ENCODE measurements at places on chromosomes 1 and 21.
A peak's percentile ranks its signal among the peaks of the same experiment; 100 is the strongest.

DNA sequence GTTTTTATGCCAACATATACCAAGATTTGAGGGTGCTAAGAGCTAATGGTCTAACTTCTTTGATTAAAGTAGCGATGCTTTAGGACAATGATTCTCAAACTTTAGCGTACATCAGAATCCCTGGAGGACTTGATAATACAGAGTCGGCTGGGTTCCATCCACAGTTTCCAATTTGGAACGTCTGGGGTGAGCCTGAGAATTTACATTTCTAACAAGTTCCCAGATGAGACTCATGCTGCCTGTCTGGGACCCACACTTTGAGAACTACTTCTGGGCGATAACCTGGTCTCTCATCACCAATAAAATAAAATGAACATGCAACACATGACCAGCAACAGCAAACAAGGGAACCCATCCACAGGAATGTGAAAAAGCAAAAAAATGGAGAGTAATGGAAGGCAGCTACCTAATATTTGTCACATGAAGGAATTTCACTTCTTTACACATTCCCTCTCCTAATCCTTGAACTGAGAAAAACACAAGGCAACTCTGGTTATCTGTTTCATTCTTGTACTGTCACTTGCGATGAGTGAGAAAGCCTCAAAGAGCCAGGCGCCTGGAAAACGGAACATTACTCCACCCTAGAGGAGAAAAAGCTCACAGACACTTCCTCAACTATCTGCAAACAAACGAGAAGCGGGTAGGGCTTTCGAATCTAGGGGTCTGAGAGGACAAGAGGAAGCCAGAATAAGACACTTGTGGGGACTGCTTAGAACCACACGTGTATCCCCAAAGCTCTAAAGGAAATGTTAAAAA is 14.0 kb downstream of the HSF2BP start:
- no peak for DNase-seq

DNA sequence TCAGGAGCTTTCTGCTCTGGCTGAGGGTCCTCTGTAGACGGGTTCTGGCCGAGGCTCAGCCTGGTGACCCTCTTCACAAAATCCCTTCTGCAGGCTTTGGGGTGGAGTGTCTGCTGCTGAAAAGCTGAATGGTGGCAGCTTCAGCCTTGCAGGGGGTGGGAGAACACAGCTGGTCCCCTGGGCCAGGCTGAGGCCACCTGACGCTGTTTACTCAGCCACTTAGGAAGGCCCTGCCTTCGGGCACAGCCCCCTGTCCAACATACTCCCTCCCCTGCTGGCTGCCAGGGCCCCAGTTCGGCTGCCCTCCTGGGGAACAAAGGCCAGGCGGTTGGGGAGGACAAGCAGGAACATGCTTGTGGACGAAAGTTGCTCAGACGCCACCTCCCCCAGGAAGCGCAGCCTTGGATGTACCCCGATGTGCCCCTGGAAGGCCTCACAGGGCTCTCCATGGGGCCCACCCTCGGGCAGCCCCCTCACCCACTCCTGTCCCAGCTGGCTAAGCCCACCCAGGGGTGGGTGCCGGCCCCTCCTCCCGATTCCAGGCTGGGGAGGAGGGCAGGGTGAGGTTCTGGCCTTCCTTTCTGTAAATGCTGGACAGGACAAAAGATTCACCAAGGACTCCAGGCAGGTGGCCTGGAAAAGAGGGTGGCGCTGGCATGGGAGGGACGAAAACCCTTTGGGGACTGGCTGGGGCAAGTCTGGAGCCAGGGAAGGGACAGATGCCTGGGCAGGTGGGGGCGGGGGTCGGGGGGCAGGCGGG is at the start of gene ANKRD65:
Gene ANKRD65, minus strand, starts transcription at position 130 of the 760 bp plus-strand sequence. CDS start 271 bp downstream, outside the sequence.
- no peak for DNase-seq

- peak; percentile 39 for DNase-seq
Measured at GRCh38 chr1:174040387-174040786, 18.2 kb upstream of the RC3H1 start.

- DNase-seq = no peak
Measured at GRCh38 chr1:234140388-234140787, 232.9 kb upstream of the COA6 start.

DNA sequence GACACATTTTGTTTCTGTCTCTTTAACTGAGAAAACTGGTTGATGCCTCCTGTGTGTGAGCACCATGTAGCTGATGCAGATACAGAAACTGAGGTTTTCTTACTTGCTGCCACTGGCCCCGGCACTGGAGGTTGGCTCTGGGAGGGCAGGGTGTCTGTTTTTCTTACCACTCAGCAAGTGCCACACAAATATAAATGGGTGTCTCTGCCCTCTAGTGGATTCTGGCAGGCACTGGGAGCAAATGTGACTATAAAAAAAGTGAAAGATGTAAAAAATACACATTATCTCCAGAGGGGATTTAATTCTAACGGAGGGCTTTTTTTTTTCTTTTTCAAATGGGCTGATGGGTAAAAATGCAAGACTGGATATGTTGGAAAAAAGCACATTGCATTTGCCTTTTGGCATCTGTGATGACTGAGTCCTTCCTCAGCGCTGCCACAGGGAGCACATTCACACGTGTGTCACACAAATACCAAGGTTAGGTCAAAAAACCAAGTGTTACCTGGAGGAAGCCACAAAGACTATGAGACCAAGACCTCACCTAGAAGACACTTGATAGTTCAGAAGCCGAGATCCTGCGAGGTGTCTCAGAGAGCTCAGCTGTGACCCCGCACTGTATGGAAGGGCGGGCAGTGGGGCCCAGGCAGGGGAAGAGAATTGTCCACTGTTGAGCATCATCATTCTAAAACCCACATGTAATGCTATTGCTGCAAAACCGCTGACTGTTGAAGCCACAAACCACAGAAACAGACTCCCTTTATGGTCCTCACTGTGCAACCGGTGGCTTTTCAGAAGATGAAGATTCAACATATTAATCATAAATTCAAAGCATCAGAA is 18.9 kb downstream of the PGBD2 start:
- DNase-seq = peak; percentile 51

- DNase-seq = no peak
Measured at GRCh38 chr1:30196872-30197638, 526.3 kb downstream of the MATN1 start.

- no peak for DNase-seq
Measured at GRCh38 chr21:16096988-16097387, 367.2 kb downstream of the USP25 start.

DNA sequence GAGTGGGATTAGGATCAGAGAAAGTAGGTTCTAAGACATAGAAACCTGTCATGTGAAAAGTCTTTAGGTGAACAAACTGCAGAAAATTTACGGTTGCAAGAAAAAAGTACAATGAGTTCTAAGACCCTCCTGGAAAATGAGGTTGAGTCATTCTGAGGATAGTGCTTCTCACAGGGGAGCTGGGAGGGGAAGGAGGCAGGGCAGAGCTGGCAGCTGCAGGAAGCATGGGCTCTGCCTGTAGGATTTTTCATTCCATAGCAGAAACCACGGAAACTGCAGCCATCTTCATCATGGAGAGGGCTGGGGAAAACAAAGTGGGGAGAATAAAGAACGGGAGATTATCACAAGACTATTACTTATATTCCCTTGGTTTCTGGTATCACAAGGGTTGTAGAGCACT is 25.8 kb upstream of the THEM4 start:
- DNase-seq = no peak

Data from bone marrow (tissue), 2 donors.